ENCODE measurements at places on chromosomes 5 and 9. TPM values are rescaled to one million over a fixed set of nuclear protein-coding genes. Genes with fewer than 3 reads are reported as not detected.

The NR4A3 gene
- total RNA-seq, result 2.2 TPM

The ZNF79 gene
- total RNA-seq, result 8.9 TPM

The CDHR2 gene
- not detected for total RNA-seq

The DCANP1 gene
- total RNA-seq, result not detected

The CDO1 gene
- 25.9 TPM for total RNA-seq
